ENCODE measurements at places on chromosomes 4 and X.

- no peak for DNase-seq
These were observed 694 bp downstream of the PDS5A start for GRCh38 chr4:39976945-39977488.

DNA sequence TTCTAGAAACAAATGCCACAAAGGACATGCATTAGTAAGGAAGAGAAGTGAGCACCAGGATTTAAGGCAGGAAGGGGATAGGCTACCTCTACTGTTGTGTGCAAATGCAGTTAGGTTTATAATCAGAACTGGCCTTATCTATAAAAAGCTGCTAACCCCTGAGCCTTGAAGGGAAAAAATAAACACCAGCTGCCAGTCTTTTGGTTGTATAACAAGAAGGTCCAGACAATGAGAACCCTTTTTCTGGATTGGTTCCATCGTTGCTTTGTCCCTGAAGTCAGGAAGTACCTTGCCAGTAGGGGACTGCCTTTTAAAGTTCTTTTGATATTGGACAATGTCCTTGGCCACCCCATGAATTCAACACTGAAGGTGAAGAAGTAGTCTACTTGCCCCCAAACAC is 126.7 kb upstream of the OTUD4 start:
- no peak for DNase-seq

DNA sequence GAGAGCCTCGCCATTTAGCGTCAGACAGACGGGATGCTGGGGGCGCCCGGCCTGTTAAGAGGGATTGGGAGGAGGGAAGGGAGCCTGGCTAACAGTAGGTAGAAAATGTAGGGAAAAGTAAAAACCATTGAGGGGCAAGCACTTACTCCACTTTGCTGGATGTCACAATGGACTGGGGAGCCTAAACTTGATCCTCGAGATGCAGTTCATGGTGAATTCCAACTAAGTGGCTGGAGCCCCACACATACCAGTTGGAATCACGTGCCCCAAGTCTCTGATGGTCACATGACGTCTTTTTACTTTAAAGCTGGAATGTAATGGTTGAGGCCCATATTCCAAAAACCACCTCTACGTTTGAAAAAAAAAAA is 1.5 kb downstream of the PLS3 start:
- no peak for DNase-seq

GRCh38 chrX:118025226-118025625 is 91.4 kb downstream of the KLHL13 start:
- no peak for DNase-seq

DNA sequence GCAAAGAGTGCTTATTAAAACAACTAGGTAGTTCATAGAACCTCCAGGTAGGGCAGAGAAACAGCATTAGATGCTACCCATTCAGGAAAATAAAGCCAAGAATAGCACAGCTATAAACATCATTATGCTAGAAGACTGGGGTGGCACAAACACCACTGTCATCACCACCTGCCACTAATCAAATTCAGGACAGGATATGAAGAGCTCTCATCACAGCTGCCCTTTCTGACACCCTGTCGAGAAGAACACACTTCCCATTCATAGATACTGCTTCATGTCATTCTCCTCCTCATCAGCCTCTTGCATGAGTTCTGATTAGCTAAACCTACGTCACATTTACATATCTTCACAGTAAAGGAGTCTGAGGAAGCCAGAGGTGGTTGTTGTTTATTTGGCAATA is 692.3 kb upstream of the HS3ST1 start:
- no peak for DNase-seq

- DNase-seq = no peak
These were observed 371.8 kb downstream of the ADGRL3 start for GRCh38 chr4:61571761-61572559.

DNA sequence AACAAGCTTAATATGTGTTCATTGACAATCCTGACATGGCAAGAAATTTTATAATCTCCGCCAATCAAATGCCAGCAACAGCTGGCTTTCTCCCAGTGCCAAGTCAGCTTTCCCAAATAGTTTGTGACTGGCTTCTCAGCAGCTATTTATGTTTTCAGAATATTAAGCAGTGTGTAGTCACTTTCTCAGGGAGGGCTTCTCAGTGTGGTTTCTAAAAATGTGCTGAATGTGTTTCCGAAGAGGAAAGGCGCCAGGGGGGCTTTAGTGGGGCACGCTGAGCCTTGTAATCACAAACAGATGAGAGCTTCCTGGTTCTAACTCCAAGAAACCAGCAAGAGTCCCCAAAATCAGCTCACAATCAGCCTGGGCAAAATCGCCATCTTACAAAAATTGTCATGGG is 258.7 kb upstream of the CPEB2 start:
- no peak for DNase-seq
